Brain microvascular endothelial cell (primary cell): ENCODE measurements at places on chromosomes 5 and 9.

DNA sequence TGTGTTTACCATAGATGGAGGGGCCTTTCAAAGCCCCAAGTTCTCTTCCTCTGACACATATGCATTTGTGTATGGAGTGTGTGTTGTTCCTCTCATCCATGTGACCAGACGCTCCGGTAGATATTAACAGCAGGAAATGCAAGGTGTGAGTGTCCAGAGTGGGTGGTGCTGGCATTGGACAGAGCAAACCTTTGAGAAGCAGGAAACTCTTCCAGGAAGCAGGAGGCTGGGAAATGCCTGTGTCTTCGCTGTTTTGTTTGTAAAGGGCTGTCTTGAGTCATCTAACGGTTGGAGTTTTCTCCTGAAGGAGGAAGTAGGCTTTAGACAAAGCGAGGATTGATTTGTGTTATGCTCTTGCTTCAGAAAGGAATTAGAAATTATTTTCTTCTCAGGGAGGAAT lies 370.9 kb downstream of the PLK2 start:
- no peak for DNase-seq

DNA sequence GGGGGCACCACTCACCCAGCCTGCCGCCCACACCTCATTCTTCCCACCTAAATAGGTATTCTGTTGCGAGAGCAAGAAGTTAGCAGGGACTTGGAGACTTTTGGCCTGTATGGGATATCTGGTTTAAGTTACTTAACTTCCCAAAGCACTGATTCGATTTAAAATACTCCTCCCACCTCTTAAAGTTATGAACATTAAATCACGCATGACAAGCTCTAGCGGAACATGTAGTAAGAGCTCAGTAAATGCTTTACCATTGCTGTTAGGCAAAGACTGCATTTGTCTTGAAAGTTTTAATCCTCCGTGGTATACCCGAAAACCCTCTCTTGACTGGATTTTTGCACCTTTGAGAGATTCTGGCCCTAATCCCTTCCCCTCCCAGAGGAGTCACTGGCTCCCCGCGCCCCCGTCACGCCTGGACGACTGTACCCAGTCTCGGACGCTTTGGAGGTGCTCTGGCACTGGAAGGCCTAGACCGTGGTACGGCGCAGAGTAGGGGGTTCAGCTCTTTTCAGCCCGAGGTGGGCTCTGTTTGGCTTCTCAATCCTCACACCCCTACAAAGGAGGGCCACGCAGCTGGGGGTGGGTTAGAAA lies 4.4 kb downstream of the GDNF start:
- no peak for DNase-seq

DNA sequence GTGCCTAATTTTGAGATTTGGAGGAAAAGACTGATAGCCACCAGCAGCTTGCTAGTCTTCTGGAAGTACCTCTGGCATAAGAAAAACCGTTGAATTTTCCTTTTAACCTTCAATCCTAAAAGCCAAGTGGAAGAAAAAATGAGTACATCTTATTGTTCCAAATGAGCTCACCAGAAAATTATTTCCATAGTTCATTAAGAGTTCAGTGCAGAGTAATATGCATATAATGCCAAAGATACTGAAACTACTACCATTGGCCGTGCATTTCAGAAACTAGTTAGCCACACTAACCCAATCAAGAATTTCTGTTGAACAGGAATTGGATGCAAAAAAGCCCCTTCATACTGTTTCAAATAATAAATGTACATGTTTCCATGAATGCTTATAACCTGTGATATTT lies 607.9 kb downstream of the KCTD16 start:
- no peak for DNase-seq

- DNase-seq, result no peak
Observed at GRCh38 chr9:4242239-4242638, 57.6 kb downstream of the GLIS3 start.

DNA sequence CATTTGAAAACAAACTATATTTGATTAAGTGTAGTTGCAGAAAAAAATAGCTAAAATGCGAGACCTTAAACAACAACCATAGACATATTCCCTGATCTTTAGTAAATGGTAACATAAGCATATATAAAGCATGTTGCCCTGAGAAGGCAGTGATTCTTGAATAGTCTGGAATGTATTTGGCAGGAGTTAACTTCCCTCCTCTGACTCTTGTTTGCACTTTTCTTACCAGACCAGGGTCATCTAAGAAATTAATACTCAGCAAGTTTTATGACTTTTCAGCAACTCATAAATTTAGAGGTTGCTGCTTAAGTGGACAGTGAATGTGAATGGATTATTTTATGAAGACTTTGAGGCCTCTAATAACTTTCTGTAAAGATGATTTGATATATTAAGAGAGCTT lies 55.3 kb upstream of the NUDT12 start:
- no peak for DNase-seq

- no peak for DNase-seq
Observed at GRCh38 chr9:33107762-33108161, 31.3 kb upstream of the SMU1 start.

DNA sequence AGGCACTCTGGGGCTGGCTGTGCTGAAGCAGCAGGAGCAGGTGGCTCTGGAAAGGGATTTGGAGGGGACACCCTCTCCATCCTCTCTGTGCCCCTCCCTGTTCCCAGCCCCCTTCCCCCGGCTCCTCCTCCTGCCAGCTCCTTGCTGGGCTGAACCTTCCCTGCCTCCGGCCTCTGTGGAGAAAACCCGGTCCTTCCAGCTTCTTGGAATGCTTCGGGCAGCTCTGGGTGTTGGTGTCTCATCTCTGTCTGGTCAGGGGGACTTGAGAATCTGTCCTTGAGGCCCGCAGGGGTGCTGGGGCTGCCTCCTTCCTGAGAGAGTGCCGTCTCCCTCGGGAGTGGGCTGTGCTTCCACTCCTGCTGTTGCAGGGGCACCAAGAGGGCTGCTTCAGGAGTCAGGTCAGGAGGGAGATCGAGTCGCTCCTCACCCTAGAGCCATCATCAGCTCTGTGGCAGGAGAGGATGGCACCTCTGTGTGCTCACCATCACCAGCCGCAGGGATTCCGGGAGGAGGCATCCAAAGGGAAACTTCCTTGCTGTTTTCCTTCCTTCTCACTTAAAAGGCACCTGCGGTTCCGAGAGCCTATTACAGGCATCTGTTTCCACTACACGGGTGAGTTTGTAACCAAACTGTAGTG lies 30.6 kb downstream of the NDUFS6 start:
- DNase-seq, result no peak

- no peak for DNase-seq
Observed at GRCh38 chr9:89642789-89643188, 38.0 kb downstream of the GADD45G start.

DNA sequence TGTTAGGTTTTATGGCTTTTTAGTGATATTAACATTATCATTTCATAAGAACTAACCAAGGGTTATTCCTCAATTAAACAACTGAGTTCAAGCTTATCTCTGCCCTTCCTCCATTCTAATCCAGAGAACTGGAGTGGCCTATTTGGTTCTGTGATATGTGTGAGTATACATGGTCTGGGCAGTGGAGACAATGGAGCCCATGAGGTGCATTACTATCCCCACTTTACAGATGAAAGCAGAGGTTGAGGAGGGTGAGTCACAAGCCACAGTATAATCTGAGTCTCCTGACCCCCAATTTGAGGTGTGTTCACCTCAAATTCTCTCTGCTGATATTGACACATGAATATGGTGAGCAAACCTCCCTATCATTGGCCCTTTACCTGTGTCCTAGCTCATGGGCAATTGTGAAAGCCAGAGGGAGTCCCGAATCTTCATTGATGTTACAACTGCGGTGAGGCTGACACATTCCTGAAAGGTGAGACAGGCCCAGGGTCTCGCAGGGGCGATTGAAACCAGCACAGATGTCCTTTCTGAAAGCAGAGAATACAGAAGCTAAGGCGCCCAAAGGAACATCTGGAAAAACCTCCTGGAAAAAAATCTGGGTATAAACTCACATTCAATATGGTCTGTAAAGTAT lies 217.2 kb downstream of the TARS1 start:
- DNase-seq, result no peak

DNA sequence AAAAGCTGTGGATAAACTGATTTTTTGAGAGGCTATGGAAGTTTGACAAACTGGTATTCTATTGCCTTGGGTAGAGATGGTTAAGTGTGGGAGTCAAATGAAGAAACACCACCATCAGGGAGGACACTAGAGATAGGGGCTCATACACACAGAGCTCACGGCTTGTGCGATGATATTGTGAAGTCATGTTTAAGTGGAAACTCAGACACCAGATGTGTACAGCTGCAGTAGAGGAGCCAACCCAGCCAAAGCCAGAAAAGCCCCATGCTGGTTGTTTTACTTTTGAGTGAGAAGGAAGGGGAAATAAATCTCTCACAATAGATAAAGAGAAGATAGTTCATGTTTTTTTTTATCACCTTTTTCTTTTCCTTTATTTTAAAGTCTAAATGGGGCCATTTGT lies 377.7 kb downstream of the DMRT2 start:
- no peak for DNase-seq

GRCh38 chr5:178057839-178058238 lies 55.5 kb upstream of the N4BP3 start:
- DNase-seq, result no peak
